ENCODE measurements at places on chromosomes 12 and 14. TPM values are rescaled to one million over a fixed set of nuclear protein-coding genes. Genes with fewer than 3 reads are reported as not detected.

CAND1 gene
- total RNA-seq: 112 TPM

DNA sequence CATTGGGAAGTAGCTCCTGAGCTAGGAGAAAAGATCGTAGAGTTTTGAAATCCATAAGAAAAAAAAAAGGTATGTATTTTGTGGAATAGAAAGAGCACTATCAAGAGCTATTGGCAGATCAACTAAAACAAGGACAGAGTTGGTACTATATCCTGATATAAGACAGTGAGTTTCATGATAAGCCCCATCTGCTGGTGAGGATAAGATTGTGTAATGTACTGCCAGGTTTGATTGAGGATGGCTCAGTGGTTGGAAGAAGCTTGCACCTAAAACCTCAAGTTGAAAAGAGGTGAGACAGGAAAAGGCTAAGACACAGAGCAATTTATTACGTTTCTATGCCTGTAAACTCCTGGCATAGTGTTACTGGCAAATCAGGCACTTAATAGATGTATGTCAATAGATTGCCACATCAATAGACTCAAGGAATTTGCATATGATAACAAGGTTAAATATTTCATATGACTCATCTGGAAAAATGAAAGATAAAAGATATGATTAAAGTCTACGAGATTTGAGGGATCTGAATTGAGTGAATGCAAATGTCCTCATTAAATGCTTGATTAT, 525.6 kb downstream of the FLRT2 start:
- DNase-seq: no peak

DNA sequence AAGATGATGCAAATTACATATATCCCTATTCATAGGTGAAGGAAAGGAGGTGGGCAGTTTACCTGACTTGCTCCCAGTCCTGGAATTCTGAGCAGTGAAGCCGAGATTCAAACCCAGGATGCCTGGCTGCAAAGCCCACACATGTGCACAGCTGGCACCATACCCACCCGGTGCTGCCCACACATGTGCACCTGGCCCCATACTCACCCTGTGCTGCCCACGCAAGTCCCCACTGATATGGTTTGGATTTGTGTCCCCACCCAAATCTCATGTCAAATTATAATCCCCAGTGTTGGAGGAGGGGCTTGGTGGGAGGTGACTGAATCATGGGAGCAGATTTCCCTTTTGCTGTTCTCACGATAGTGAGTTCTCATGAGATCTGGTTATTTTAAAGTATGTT, 179.2 kb upstream of the C14orf180 start:
- no peak for DNase-seq

GRCh38 chr14:21070610-21071224, 613 bp downstream of the ARHGEF40 start:
- DNase-seq: peak; percentile 51

- DNase-seq: peak; percentile 42
These were observed 732 bp downstream of the ZNF664 start for GRCh38 chr12:123973552-123974341.
